ENCODE measurements at places on chromosomes 6 and 20.

- DNase-seq: no peak
Measured at GRCh38 chr6:82651845-82652335, 288.3 kb downstream of the TPBG start.

- DNase-seq: no peak
Measured at GRCh38 chr6:1482381-1483166, 93.2 kb downstream of the FOXF2 start.

GRCh38 chr20:45347936-45348778, at the start of gene SDC4:
TSS of gene SDC4 (minus strand) at chr20:45348424. CDS start at chr20:45348384, 40 bp downstream.
- DNase-seq: peak; percentile 62

- no peak for DNase-seq
Measured at GRCh38 chr6:42022755-42023384, 27.5 kb upstream of the TAF8 start.

GRCh38 chr6:70103798-70104197, 199.1 kb downstream of the COL9A1 start:
- DNase-seq: no peak

GRCh38 chr20:3222635-3223600, 13.6 kb downstream of the ITPA start:
- no peak for DNase-seq

- DNase-seq: no peak
Measured at GRCh38 chr6:143332153-143332845, 118.2 kb downstream of the ADAT2 start.

DNA sequence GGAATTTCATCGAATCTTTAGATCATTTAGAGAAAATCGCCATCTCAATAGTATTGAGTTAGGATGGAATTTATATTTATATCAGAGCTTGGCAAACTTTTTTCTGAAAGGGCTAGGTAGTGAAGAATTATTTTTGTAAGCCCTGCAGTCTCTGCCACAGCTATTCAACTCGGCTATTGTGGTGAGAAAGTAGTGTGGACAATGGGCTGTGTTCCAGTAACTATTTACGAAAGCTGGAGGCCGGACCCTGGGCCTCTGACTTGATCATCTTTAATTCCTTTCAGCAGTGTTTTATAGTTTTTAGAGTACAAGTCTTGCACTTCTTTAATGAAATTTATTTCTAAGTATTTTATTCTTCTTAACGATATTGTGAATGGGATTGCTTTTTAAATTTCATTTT, 201.5 kb downstream of the FARS2 start:
- no peak for DNase-seq

- no peak for DNase-seq
Measured at GRCh38 chr6:161835500-161836215, 561.8 kb upstream of the AGPAT4 start.

GRCh38 chr6:27752038-27752885, 159.9 kb downstream of the OR2B2 start:
- peak; percentile 86 for DNase-seq

DNA sequence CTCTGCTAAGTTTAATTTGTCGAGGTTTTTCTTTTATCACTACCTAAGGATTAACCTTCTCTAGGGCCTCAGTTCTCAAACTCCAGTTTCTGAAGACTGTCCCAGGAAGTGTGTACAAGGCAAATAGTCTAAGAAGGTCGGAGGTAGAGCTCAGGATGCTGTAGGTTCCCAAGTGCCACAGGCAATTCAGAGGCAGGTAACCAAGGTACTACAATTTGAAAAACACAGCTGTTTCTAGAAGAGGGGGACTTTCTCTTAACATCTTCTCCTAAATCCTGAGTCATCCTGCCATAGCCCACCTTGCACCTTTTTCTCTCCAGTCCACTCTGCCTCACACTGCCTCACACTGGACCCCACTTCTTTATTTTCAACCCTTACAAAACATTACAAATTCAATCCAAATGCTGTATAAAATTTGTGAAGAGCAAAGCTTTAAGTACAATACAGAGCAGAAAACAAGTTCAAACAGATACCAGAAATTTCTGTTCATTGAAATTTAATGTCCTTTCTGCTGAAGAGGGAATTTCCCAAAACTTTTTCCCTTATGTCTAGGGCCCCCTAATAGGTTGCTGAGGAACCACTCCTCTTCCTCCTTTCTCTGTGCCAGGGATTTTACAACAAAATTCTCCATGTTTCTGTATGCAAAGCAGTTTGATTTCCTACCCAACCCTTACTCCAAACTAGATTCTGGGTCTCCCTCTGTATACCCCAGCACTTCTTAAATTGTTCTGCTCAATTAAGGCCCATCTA, 43.0 kb downstream of the FRK start:
- no peak for DNase-seq

- DNase-seq: peak; percentile 72
Measured at GRCh38 chr20:49186535-49187329, 1.4 kb downstream of the STAU1 start.

DNA sequence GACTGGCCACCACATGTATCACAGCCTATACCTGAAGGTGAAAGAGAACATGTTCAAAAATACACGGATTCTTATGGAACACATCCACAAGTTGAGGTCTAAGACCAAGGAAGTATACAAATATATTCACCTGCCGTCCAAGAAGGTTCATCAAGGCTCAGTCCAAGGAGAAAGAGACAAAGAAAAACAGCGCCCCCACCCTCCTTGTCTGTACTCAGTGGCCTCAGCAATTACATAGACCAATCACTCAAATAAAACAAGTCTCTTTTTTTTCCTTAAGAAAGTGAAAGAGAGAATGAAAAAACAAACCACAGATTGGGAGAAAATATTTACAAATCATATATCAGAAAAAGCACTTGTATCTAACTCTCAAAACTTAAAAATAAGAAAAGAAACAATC, 19.5 kb downstream of the CPXM1 start:
- DNase-seq: no peak

DNA sequence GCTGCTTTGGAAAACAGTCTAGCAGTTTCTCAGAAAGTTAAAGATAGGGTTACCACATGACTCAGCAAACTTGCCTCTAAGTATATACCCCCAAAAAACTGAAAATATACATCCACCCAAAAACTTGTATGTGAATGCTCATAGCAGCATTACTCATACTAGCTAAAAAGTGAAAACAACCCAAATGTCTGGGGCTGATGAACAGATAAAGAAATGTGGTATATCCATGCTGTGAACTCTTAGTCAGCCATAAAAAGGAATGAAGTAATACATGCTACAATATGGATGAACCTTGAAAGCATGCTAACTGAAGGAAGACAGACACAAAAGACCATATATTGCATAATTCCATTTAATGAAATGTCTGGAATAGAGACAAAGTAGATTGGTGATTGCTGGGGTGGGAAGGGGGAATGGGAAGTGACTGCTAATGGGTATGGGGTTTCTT, 79.9 kb upstream of the GLP1R start:
- no peak for DNase-seq

DNA sequence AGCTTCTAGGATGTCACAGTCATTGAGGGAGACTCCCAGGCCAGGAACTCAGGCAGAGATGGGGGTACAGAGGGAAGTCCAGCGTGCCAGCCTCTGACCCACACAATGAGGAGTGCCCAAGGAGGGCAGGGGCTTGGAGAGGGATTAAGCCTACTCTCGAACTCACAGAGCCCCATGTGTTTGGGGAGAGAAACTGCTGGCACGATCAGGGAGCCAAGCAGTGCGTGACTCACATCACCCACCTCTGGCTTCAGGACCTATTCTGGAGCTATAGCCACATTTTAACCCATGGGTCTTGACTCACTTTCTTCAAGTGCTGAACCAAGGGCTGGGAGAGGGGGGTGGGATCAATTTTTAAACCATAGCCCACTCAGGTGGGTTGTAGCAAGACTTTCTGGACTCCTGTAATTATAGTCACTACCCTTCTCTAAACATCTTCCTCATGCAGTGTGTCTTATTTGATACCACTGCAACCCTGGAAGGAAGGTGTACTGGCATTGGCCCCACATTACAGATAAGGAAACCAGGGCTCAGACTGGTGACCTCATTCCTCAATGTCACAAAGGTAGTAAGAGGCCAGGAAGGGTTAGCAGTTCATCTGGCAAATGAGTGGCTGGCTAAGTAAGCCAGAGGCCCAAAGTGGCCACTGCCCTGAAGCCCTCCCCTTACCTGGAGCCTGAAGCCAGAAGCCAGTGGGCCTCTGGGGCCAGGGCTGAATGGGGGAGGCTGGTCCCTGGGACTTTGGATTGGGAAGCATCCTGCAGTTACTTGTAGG, 12.0 kb downstream of the FOXP4 start:
- no peak for DNase-seq

DNA sequence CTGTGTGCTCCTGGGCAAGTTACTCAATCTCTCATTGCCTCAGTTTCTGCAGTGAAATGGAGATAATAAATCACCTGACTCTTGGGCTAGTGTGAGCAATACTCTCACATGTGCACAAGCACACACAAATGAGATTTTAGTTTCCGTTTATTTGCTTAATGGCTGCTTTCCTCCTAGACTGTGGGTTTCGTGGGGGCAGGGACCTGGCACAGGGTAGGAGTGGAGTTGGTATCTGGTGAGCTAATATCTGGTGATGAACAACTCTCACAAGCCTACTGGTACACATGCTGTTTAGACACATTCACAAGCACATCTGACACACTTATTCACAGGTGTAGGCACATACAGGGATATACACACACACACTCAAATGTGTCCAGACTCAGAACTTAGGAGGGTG, 73.8 kb downstream of the TOX2 start:
- no peak for DNase-seq

GRCh38 chr20:51749674-51750036, 18.5 kb downstream of the ATP9A start:
- DNase-seq: no peak

DNA sequence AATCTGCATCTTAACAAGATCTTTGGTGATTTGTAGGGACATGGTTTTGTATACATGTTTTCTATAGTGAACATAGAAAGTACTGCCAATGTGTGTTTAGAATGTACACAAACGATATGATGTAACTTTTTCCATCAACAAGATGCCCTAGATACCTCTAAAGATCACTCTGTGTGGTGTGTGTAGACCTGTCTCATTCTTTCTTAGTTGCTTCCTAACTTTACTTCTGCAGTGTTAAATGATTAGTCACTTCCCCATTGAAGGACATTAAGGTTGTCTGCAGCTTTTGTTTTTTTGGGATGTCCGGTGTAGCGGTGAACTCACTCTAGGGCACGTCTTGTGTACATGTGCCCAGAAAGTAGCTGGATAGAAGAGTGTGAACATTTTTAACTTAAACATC, 35.9 kb downstream of the CDYL start:
- DNase-seq: no peak

GRCh38 chr6:131443514-131443913, 129.5 kb upstream of the ARG1 start:
- peak; percentile 22 for DNase-seq

DNA sequence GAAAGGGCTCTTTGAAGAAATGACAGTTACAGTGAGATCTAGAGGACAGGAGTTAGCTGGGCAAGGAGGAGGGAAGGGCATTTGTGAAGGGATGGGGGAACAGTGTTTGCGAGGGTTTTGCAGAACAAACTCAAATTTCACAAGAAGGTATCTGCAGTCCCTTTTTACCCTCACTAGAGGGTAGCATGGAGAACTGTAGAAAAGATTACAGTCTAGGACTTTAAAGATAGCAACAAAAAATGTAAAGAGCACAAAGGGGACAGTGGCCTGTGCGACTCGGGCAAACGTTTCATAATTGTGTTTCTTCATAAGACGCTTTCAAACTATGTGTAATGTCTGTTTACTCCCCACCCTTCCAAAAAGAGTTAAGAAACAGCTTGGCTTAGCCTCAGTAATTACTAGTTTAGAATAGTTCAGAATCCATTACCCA, 21.2 kb upstream of the ASXL1 start:
- peak; percentile 38 for DNase-seq

DNA sequence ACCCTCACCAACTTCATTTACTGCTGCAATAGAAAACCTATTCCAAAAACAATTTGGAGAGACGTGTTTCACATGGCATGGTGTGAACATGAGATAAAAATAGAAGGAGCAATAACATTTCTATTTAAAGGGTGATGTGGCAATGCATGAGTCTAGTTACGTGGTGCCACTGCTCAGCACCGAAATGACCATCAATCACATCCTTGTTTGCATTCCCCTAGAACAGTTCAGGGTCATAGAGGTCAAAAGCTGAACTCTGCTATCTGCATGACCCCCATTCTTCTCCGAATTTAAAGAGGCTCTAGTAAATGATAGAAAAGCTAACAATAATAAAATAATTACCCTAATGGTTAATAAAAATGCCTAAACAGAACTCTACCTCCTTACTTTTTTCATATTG, 29.5 kb downstream of the ROS1 start:
- no peak for DNase-seq

- DNase-seq: no peak
Measured at GRCh38 chr20:46268131-46268614, 40.1 kb downstream of the CDH22 start.

- peak; percentile 7 for DNase-seq
Measured at GRCh38 chr6:116136933-116137340, 11.0 kb upstream of the COL10A1 start.

DNA sequence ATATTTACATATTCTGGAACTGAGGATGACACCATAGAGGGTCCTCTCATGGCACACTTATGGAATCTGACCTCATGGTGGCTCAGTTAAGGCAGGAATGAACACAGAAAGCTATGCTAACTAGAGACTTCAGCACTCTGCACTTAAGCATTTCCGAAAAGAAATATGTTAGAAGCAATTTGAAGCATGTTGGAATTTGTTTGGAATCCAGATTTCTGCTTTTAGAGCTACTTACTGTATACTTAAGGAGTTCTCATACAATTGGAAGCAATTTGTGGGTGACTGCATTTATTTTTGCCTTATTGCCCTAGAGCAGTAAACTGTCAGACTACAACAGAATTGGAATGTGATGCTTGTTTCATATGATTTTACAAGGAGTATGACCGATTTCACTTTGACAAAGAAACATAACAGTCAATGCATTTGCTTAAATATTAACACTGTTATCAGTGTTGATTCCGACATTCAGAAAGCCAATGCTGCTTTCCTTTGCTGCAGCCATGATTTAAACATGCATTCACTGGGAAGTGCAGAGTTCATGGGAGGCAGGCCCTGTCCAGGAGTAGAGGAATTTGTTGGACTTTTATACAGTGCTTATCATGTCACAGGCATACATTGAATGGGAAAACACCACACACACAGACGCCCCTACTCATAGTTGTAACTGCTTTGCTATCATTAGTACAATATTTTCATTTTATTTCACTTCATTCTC, 244.4 kb downstream of the SAMD5 start:
- DNase-seq: no peak

DNA sequence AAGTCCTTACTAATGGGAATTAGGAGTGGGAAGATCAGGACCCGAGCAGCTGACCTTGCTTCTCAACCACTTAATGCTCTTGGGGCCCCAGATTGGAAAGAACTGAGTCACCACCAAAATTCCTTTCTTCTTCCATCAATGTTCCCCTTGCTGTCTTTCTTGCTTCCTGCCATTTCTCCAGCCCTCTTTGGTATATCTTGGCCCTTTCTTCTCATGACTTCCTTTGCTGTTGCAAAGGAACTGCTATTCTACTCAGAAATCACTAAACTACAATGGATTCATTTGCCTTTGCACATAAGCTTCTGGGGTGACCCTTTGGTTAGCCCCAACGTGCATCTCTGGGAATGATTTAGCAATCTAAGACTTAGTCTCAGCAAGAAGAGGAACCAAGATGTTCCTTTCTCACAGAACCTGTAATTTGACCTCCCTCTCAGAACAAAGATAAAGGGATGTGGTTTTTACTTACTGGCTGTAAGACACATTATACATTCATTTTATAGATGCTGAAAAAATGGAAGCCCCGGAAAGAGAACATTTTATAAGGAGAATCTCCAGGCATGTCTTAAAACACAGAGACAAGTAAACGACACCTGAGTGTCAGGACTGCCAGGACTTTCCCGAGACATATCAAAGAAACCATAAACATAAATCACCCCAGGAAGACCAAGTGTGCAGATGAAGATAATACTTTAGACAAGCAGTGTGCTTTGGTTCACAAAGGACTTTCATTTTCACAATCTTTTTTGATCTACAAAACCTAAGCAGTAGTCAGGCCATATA, 99.0 kb upstream of the TNFAIP3 start:
- DNase-seq: peak; percentile 22
